ENCODE measurements at places on chromosomes 1 and 21.
A peak's percentile ranks its signal among the peaks of the same experiment; 100 is the strongest.

DNA sequence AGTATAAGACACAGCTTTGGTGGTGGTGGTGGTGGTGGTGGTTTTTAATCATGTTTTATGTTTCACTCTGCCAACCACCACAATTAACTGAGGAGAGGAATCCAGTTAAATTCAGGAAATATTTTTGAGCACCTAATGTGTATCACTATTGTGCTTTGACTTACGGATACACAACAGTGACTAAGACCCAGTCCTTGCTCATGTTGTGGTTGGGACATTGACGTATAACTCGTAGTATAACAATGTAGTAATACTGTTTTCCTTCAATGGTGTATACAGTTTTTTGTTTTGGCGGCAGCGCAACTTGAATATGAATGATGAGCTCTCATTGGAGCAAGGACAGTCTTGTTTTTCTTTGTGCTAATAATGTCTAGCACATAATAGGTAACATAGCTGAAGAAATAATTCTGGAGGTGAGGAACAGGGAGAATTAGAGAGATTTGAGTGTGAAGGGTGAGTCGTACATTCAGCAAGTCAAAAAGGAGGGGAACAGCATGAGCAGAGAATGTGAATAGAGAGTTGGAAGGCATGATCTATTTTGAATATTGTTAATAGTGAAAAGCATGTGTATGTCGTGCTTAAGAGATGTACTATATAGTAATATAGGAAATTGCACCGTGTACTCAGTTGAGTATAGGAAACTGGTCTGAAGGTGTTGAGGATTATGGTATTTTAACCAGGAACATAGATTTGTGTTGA lies 5.5 kb downstream of the CACYBP start:
- no peak for DNase-seq

DNA sequence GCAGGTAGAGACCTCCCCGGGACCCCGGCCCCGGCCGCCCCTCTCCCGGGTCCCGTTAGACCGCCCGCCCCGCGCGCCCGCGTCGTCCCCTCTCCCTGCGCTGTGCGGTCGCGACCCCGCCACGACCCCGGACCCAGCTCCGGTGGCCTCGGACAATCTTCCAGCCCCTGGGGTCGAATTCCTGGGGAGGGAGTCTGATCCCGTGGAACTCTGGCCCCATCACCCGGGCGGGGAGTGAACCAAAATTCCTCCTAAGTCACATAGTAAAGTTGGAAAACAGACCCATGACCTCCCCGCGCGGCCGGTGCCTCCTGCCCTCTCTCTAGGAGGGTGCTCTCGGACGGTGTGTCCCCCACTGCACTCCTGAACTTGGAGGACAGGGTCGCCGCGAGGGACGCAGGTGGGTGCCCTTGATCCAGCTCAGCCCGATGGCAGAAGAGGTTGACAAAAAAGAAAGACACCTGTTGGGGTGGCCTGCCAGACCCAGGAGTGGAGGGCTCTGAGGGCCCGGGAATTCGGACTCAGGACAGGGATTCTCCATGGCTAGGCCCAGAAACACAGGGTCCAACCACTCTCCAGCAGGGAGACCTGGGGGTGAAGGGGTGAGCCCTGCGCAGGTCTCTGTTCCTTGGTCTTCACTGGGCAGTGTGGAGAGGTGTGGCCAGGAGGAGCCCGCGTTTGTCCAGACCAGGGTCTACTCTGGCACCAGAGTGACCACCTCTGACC lies 451 bp downstream of the ADAMTSL4 start:
- DNase-seq = peak; percentile 58

- no peak for DNase-seq
Observed at GRCh38 chr1:211676106-211676583, 724 bp upstream of the NEK2 start.

DNA sequence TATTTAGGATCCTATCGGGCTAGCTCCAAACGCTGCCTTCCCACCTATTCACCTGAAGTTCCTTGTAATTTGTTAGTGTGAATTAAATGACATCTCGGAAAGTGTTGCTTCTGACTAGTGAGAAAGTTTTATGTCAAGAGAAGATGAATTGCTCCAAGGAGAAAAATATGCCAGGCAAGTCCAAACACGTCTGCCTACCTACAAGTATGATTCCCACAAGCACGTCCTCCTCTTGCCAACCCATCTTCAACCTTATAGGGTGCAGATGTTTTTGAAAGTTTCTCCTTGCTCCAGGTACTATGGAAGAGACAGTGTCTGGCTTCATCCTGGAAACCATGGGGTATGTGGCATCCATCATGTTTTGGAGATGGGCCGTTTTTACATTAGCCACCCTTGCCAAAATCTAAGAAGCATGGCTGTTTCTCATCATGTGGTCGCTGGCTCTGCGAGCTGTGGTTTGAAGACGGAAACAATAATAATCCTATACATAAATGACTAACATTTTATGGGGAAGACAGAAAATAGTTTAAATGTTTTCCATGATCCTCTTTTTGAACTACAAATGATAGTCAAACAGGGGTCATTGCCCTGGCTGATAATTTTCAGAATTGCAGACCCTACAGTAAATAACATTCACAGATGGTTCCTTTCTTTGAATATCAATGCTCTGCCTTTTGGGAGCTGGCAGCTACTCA lies 505.8 kb downstream of the SMYD3 start:
- no peak for DNase-seq

DNA sequence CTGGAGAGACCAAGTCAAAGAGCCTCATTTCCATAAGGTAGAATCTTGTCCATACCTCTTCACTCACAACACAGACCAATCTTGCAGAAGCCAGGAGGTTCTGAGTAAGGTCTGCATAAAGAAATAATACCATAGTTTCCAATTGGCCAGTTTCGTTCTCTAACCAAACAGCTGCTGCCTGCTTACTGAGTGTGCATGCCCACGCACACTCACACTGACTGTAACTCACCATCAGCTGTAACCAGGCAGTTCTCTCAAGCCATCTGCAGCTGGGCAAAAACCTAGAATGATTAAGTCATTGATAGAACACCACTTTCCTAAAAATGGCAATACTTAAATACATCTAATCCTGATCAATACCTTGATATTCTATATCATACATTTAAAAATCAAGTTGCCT lies 106.6 kb upstream of the VAV3 start:
- no peak for DNase-seq

DNA sequence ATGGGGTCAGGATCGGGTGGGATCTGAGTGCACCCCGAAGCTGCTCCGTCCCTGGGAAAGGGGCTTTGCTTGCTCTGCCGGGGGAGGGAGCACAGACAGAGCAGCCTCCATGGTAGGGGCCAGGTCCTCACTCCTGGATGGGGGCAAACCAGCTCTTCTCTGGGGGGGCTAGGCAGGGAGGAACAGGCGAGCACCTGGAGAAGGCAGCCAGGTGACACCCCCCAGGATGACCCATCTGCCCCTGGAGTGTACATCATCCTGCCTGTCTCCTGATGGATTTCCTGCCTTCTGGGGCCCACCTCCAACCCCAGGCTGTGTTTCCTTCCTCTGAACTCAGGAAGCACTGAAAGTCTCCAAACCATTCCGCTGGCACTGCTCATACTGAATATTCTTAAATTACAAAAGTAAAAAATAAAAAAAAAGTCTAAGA lies 248.0 kb downstream of the RHOU start:
- no peak for DNase-seq

- no peak for DNase-seq
Observed at GRCh38 chr1:31064718-31065309, 703 bp downstream of the PUM1 start.

DNA sequence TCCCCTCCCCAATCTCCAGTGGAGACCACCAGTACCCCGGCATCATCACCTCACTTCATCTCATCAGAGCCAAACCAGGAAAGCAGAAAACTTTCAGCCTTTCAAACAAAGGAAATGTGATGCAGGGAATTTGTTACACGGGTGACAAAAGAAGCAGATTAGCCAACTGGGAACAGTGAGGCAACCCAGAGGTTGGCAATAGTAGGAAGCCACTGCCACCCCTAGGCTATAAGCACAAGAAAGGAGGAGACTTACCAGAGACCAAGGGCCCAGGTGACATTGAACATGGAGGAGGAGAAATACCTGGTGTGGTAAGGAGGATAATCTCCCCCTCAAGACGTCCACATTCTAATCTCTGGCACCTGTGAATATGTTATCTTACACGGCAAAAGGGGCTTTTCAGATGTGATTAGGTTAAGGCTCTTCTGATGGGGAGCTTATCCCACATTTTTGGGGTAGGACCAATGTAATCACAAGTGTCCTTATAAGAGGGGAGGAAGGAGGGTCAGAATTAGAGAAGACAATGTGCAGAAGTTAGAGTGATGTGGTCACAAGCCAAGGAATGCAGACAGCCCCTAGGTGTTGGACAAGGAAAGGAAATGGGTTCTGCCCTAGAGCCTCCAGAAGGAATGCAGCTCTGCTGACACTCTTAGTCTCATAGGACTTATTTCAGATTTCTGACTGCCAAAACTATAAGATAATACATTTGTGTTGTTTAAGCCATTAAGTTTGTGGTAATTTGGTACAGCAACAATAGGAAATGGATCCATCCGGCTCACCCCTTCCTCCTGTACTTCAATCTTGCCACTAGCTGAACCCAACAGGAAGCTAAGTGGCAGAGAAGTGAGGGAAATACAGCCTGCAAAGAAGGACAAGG lies 83.6 kb upstream of the VAV3 start:
- DNase-seq = no peak

DNA sequence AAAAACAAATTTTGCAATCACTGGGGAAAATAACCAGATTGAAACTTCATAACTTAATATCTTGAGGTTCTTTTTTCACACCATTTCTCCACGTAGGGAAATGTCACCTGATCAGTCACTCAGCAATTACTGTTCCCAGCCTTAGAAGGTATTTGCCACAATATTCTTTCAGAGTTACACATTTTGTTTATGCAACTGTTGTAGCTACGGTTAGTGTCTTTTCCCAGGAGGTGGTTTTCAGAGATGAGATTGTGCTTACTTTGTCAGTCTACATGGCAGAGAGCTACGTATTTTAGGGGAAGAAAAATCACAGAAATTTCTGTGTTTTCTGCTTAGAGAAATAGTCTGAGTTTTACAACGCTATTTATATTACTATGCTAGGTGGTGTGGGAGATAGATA lies 792.8 kb upstream of the B3GALT2 start:
- DNase-seq = no peak

DNA sequence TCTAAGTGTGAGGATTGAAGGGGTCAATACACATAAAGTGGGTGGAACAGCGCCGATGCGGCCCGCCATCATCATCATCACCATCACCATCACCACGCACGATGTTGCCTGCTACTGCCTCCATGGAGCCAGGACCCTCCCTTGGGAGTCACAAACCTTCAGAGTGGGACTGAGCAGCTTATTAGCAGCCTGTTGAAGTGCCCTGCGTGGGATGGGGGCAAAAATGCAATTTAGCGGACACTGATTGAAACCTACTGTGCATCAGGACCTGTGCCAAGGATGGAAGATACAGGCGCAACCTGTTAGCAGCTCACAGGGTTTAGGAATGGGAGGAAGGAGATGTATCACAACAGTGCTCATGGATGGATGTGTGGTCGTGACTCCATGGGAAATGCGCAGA lies 26.7 kb downstream of the STPG1 start:
- no peak for DNase-seq

- DNase-seq = peak; percentile 81
Observed at GRCh38 chr1:98661544-98662355, at the start of gene SNX7. TSS of gene SNX7 (plus strand) at chr1:98661721. CDS start at chr1:98661732, 11 bp downstream.

DNA sequence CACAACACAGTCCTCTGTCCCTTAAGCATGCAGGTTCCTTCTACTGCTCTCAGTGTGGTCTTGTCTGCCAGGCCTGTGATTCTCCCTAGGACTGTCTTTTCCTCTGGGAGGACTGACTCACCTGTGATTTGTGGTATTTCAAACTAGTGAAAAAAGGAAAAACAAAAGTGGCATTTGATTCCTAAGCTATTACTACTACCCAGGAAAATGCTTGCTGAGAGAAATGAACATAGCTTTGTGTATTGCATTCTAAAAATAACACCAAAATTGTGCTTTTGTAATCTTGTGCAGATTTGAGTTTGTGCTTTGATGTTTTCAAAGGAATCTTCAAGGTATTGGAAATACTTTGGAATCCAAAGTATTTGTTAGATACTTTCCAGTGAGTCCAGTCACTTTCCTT lies 57.0 kb downstream of the GPR161 start:
- DNase-seq = no peak

GRCh38 chr1:69373520-69373919 lies 194.2 kb upstream of the LRRC7 start:
- no peak for DNase-seq

DNA sequence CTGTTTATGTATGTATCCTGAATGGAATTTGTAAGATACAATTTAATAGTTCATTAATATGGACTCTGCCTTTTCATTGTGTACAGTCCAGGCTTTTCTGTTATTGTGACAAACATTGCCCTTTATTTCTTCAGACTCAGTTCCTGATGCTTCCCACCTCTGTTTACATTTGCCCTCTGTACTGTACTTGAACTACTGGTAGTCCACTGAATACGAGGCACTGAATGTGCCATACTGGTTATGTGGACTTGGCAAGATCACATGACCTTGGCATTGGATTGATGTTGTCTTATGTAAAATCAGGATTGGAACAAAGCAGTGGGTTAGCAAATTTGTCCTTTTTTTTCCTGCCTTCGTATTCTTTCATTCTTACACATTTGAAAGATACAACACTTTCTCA lies 27.8 kb downstream of the RALGPS2 start:
- DNase-seq = no peak

DNA sequence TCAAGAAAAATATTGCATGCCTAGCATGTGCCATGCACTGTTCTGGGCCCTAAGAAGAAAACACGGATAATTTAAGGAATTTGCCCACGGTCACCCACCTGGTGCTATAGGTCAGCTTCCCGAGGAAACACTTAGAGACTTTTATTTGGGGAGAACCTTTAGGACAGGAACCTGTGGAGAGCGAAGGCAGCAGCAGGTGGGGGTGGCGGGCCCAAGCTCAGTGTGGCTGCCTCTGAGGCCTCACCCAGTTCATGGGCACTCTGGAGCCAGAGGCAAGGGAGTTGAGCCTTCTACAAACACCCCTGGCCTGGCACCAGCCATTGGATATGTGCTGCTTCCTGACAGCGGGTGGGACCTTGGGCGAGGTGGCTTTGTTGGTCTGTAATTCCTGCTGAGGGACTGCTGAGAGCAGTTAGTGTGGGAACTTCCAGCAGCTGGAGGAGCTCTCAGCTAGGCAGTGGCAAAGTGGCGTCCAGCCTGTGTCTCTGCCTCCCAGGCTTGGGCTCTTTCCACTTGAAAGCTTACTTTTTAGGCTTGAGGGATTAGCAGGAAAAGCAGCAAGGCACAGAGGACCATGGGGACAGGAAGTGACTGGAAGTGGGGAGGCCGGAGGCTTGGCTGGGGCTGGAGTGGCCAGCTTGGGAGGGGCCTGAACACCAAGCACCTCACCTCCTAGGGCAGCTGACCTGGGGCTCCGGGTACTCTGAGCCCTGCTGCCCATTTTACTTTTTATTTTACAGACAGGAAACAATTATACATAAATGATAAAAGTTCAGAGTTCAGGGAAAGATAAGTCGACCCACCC lies 19.1 kb downstream of the MRPL37 start:
- no peak for DNase-seq

DNA sequence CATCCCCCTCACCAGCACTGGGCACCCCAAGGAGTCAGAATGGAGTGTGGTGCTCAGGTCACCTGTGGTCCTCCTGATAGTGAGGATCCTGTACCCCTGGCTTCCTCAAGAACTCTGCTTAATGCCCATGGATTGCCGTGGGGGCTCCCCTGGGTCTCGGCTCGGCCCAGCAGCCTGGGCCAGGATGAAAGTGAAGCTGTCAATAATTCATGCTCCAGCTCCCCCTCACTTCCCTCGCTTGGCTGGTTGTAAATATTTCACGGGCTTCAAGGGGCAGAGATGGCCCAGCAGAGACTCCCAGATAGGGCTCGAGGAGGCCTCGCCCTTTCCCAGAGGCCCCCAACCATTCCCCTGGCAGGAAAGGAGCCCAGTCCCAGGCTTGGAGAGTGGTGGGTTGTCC lies 42.6 kb upstream of the KCNA10 start:
- DNase-seq = no peak

GRCh38 chr1:180358649-180359048 lies 128.6 kb downstream of the LHX4 start:
- DNase-seq = no peak
